Endothelial cell (in vitro differentiated cells): ENCODE measurements at places on chromosomes 6 and 20. TPM values are rescaled to one million over a fixed set of nuclear protein-coding genes. Genes with fewer than 3 reads are reported as not detected.

- peak overlapping the region; percentile 64 for H3K27ac ChIP-seq
- H3K4me1 ChIP-seq: peaks cover 19% of the 10 kb centered on the region
- H3K36me3 ChIP-seq: no peaks in the 10 kb centered on the region
- no peak for DNase-seq
- H3K4me3 ChIP-seq: no peak overlapping the region
These were observed 122.6 kb downstream of the PRND start for GRCh38 chr20:4844325-4844724.

Gene GSS
- total RNA-seq: 48.3 TPM

DNA sequence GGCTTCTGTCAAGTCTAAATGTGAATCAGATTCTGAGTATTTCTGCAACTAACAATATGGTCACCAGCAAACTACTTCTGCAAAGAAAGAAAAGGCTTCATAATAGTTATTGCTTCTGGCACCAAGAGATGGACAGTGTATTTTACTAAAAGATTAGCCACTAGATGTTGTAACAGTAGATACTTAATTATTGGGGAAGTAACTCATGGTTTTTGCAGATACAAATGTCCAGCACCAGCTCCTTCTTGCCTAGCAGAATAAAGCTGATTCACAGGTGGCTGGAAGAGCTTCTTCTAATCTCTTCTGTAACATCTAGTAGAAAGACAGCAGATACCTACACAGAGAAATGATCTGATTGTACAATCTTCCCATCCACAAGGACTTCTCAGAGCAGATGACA, 21.2 kb downstream of the ATXN1 start:
- DNase-seq: no peak
- no peak overlapping the region for H3K27ac ChIP-seq
- H3K4me1 ChIP-seq: peaks cover 34% of the 10 kb centered on the region
- H3K4me3 ChIP-seq: peak overlapping the region; percentile 10
- no peaks in the 10 kb centered on the region for H3K36me3 ChIP-seq

GRCh38 chr20:13639150-13639497, 392 bp upstream of the TASP1 start:
- H3K27ac ChIP-seq: peak overlapping the region; percentile 61
- DNase-seq: no peak
- peaks cover 6% of the 10 kb centered on the region for H3K27me3 ChIP-seq
- peaks cover 13% of the 10 kb centered on the region for H3K4me1 ChIP-seq
- H3K4me3 ChIP-seq: peak overlapping the region; percentile 92

Gene TREML2
- 0.10 TPM for total RNA-seq

DNA sequence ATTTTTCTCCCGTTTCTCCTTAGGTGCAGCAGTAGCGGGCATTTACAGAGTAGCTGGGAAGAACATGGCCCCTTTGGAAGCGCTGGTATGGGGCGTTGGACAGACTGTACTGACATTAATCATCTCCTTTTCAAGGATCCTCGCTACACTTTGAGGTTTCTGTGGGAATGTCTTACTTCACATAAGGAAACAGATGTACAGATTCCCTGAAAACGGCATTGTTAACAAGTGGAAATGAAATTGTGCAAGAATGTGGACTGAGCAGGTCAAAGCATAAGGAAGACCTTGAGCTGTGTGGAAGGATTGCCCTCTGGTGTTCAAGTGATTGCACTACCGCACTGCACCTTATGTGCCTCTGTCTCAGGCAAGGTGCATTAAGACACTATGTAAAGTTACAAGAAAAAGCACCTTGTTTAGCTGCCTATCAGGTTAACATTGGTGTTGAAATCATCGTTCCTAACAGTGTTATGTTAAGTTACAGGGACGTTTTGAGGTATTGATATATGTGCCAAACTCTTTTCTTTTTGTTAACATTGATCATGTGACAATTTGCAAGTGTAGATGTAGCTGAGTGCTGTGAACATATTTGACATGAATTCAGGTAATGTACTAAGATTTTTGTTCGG, 38.0 kb downstream of the TMEM170B start:
- no peaks in the 10 kb centered on the region for H3K27me3 ChIP-seq
- H3K36me3 ChIP-seq: no peaks in the 10 kb centered on the region
- H3K27ac ChIP-seq: peak overlapping the region; percentile 55
- H3K4me3 ChIP-seq: no peak overlapping the region
- DNase-seq: peak; percentile 55
- H3K4me1 ChIP-seq: peaks cover 4% of the 10 kb centered on the region

GRCh38 chr6:135498185-135498841, 773 bp upstream of the AHI1 start:
- peaks cover 2% of the 10 kb centered on the region for H3K27me3 ChIP-seq
- no peak overlapping the region for H3K27ac ChIP-seq
- H3K4me1 ChIP-seq: peaks cover 4% of the 10 kb centered on the region
- no peaks in the 10 kb centered on the region for H3K36me3 ChIP-seq
- peak; percentile 38 for DNase-seq

DNA sequence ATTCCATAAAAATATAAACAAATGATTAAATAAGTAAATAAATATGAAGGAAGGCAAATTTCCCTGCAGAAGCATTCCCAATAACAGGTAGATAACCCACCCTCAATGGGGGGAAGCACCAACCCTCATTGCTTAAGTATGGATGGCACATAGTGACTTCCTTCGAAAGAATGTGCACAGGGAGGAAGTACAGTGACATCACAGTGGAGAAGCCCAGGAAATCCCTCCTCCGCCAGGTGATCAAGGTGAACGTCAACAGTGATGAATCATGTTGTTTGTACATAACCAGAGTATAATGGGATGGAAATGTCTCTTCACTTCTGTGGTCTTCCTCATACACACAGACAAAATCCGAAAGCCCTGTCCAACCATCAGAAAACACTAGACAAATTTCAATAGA, 267.9 kb downstream of the THBS2 start:
- H3K36me3 ChIP-seq: no peaks in the 10 kb centered on the region
- no peak overlapping the region for H3K4me3 ChIP-seq
- H3K27me3 ChIP-seq: no peaks in the 10 kb centered on the region
- H3K27ac ChIP-seq: no peak overlapping the region
- no peak for DNase-seq
- H3K4me1 ChIP-seq: no peaks in the 10 kb centered on the region

Gene CTAGE9
- not detected for total RNA-seq

Gene CLVS2
- total RNA-seq: 0.28 TPM

- peaks cover 85% of the 10 kb centered on the region for H3K4me1 ChIP-seq
- peak; percentile 39 for DNase-seq
- peaks cover 22% of the 10 kb centered on the region for H3K36me3 ChIP-seq
- H3K4me3 ChIP-seq: peak overlapping the region; percentile 86
These were observed 74.4 kb downstream of the NOL4L start for GRCh38 chr20:32510601-32511357.

DNA sequence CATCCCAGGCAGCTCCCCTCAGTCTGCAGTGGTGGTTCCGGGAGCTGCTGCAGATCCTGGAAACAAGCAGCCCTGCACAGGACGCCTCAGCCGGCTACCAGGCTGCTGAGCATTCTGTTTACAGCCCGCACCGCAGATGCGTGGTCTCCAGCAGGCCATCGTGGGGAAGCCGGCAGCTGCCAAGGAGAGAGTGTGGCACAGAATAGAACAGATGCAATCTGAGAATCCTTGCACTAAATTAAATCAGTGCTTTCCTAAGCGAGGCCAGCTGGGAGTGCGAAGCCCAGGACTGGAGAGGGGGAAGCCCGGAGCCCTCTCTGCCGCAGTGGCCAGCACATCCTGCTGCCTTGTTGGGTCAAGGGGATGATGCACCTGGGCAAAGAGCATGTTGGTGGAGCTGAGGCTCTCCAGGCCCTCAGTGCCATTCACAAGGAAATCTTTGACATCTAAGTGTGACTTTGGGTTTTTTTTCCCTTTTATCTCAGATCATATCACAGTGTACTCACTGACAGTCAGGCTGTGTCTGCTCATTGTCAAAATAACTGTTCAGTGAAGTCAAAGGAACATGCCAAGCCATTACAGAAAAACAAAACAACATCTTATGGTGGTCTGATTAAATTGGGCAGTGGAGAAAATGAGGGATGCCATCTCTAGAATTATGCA, 118.1 kb downstream of the SYNDIG1 start:
- peaks cover 5% of the 10 kb centered on the region for H3K36me3 ChIP-seq
- no peaks in the 10 kb centered on the region for H3K4me1 ChIP-seq
- H3K27me3 ChIP-seq: peaks cover 1% of the 10 kb centered on the region
- DNase-seq: no peak
- no peak overlapping the region for H3K4me3 ChIP-seq

DNA sequence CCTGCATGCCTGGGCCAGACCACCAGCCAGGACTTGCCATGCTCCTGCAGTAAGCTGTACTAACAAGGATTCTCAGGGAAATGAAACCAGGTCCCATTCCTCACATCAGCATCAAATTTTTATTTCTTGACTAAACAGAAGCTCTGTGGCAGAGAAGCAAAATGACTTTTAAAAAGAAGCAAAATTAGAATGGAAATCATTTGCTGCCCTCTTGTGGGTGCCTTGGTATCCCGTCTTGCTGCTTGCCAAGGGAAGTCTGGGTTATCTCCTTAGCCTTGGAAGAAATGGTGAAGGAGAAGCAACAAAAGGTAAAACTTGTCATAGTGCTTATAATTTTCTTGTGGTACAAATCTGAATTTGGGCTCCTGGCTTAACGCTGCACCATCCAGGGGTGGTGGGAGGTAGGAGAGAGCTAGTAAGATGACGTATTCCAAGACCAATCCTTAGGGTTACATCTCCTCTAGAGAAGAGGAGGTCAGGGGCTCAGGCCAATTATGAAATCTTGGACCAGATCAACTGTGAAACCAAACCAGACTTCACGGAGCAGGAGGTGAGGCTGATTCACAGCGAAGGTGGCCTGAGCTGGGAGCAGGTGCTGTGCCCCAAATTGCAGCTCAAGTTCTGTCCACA, 107.5 kb downstream of the FAXC start:
- no peak overlapping the region for H3K27ac ChIP-seq
- H3K27me3 ChIP-seq: no peaks in the 10 kb centered on the region
- no peaks in the 10 kb centered on the region for H3K36me3 ChIP-seq
- H3K4me3 ChIP-seq: no peak overlapping the region
- DNase-seq: peak; percentile 42

Gene ARMC2
- 6.3 TPM for total RNA-seq

DNA sequence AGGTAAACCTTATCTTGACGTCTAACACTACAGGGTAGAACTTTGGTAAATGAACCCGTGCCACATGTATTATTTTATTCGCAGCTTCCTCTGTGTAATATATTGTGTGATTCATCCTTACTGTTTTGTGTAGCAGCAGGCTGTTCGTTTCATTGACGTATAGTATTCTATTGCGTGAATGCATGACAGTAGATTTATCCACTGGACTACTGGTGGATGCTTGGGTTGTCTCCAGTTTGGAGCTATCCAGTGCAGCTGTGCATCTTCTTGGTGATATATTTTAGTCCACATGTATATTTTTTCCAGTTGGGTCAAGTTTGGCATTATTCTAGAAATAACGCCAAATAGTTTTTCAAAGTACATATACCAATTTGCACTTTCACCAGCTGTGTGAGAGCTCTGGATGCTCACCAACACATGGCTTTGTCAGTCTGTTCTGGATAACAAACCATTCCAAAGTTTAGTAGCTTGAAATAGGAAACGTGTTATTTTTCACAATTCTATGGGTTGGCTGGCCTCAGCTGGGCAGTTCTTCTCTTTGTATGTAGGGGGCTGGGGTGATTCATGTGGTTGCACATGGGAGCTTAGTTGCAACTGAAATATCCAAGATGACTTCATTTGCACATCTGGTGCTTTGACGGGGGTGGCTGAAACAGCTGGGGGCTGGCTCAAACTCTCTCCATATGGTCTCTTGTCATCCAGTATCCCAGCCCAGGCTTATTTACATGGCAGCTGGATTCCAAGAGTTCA, 9.3 kb downstream of the ECT2L start:
- H3K4me3 ChIP-seq: no peak overlapping the region
- no peak for DNase-seq
- H3K27me3 ChIP-seq: no peaks in the 10 kb centered on the region
- H3K36me3 ChIP-seq: no peaks in the 10 kb centered on the region

Gene BPIFB1
- total RNA-seq: not detected

DNA sequence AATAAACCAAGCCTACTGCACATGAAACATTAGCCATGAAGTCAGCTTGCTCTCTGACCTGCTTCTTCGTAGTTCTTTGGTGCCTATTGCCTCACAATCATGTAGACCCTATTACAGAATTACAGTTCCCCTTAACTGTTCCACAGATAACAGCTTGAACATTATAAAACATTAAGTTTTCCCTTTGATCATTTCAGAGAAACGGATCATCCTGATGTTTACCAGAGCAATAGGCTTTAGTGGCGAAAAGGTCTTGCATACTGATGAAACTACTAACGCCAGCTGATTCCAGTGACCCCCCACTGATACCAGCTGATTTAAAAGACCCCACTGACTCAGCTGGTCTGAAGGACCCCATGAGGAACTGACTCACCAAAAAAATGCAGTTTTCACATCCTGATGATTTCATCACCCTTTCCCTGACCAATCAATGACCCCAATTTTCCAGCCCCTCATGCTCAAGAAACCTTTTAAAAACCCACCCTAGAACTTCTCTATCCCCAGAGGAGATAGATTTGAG, 39.4 kb upstream of the MLIP start:
- H3K36me3 ChIP-seq: no peaks in the 10 kb centered on the region
- no peak for DNase-seq
- H3K4me3 ChIP-seq: no peak overlapping the region
- H3K27ac ChIP-seq: no peak overlapping the region
- no peaks in the 10 kb centered on the region for H3K27me3 ChIP-seq

DNA sequence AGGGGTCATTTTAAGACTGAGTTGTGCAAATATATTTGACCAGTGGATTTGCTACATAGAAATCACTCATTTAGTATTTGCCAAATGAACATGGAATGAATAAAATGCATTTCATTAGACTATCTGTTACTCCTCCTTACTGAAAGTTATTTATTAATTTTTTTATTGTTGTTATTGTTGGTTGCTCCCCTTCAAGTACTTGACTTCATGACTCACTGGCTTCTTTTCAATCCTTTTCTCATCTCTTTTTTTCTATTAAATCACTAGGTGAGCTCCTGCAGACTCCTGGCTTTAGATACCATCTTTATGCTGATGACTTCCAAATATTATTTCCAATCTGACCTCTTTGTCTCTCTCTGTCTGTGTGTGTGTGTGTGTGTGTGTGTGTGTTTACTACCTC, 192.2 kb upstream of the FAM83B start:
- no peak overlapping the region for H3K4me3 ChIP-seq
- no peak for DNase-seq
- no peak overlapping the region for H3K27ac ChIP-seq
- H3K27me3 ChIP-seq: no peaks in the 10 kb centered on the region
- H3K36me3 ChIP-seq: no peaks in the 10 kb centered on the region

DNA sequence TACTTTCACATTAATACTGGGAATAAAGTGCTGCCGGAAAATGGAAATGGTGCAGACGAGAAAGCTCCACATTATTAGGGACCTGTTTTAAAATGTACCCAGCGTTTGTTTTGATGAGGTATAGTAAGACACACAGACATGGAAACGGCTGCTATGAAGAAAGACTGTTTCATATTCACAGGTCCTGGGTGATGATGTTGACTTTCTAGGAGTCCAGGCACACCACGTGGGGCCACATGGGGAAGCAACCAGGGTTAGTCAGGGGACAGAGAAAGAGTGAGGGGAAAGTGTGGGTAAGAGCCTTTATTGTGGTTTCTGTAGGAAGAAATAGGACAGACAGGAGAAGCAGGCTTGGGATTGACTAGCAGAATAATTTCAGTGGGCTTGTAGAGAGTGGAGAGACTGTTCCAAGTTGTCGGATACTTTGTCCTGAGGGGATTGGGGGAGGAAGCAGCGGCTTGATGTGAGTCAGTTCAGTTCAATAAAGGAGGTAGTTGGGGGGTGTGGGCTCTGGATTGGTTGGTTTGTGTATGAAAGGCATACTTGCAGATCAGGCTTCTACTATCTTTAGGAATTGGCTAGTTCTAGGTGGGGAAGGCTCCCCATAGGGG, 112.0 kb upstream of the MCHR2 start:
- DNase-seq: no peak
- no peaks in the 10 kb centered on the region for H3K27me3 ChIP-seq
- no peaks in the 10 kb centered on the region for H3K4me1 ChIP-seq
- H3K27ac ChIP-seq: no peak overlapping the region
